ENCODE measurements at places on chromosomes 7 and 10. TPM values are rescaled to one million over a fixed set of nuclear protein-coding genes. Genes with fewer than 3 reads are reported as not detected.
A peak's percentile ranks its signal among the peaks of the same experiment; 100 is the strongest.

DNA sequence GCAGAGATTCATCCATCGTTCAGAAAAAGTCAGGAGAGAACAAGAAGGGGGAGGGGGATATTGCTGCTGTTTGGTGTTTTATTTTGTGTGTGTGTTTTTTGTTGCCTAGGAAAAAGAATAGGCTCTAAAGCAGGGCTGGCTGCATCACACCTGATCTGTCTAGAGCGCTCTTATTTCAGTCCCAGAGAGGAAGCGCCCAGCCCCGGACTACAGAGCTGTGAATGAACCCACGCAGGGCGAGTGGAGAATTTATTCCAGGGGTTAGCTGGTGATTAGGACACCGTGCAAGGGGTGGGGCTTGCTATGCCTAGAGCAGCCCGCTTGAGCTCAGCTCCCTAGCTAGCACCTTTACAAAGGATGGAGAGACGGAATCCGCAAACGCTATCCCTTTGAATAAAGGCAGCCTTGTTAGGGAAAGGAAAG, 621 bp upstream of the FAM13C start:
- peak; percentile 82 for DNase-seq

GRCh38 chr10:86224354-86225102, 142.1 kb downstream of the GRID1 start:
- no peak for DNase-seq

DNA sequence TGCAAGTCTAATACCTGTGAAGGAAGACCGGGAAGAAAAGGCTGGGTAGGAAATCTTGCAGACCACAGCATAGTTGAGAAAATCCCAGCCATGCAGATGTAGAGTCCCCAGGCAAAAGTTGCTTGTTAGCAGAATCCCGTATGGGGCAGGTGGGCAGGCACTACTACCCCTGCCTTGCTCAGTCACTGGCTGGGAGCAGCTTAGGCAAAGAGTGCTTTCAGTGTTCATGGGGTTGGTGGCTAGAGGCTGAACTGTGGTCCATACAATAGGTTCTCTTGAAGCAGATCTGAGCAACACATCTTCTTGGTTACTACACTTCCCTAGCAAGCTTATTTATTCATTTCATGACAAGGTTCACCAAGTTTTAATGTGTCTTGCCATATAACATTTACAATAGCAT, 92.6 kb downstream of the AHCYL2 start:
- DNase-seq = no peak

OR6B1 gene
- total RNA-seq = not detected

- DNase-seq = no peak
These were observed 8.2 kb downstream of the JCAD start for GRCh38 chr10:30051220-30051619.

GPR146 gene
- total RNA-seq = 18.6 TPM

MLXIPL gene
- 0.41 TPM for total RNA-seq

DNA sequence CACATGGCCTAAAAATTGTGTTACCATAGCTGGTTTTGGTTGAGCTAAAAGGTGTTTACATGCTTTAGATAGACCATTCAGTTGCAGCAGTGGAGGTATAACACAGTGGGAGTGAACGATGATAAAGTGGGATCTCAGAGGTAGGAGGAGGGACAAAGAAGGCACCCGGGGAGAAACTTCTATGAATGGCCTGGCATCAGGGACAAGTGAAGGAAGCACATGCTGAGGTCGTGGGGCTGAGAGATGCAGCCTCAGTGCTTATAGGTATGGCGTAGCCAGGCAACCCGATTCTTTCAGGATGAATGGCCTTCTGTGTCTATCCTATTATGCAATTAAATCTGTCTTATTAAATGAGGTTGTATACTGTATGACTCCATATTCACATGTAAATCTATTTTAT, 3.9 kb upstream of the CDK6 start:
- DNase-seq = no peak

DNA sequence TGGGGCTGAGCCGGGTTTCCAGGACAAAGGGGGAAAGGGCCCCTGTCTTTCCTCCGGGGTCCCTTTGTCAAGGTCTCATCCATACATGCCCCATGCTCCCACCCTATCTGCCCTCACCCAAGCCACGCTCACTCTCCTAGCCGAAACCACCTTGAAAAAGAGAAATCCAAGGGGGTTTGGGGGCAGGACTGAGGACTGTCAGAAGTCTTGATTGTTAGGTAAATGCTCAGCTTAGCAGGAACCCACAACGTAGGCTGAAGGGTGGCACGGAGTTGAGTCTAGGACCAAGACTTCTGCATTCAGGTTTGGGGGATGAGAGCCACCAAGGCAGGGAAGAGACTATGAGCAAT, 719 bp upstream of the PGAM2 start:
- DNase-seq = no peak

DNA sequence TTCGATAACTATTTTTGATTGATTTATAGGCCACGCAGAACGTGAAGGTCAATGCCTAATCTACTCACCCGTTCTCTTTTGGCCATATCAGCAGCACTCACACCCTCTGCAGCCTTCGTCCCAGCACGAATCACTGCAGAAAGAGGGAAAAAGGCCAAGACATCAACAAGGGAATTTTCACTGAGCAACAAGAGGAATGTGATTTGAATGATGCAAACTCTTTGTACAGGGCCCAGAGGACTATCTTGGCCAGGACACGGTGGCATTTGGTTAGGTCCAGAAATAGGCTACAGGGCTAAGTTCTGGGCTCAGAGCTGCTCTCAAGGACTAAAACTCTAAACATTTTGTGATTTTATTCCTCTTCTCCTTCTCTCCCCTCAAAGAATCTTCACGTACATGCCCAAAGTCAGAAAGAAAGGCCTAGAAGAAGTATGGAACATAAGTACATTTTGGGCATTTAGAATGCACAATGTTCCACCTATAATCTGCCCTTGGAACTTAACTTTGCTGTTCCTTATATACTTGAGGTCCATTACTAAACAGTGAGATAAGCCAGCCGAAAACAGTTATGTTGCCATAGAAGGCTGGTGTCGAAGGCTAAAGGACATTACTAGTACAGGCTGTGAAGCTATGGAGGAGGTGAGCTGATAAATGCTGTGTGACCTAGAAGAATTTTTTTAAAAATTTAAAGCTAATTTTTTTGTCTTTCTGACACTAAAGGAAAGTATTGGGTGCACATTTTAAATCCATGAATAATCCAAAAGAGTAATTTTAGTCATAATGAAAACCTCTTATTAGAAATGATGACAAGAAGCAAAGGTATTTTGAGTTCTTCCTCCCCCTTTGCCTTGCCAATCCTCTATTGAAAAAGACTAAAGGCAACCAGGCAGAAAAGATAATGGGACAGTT, 20.0 kb downstream of the RBM28 start:
- no peak for DNase-seq

AKR1C4 gene
- total RNA-seq = not detected

GRCh38 chr7:73730485-73730884, 8.1 kb downstream of the ABHD11 start:
- no peak for DNase-seq

- no peak for DNase-seq
These were observed 30.7 kb downstream of the BRI3 start for GRCh38 chr7:98312201-98312600.

DNA sequence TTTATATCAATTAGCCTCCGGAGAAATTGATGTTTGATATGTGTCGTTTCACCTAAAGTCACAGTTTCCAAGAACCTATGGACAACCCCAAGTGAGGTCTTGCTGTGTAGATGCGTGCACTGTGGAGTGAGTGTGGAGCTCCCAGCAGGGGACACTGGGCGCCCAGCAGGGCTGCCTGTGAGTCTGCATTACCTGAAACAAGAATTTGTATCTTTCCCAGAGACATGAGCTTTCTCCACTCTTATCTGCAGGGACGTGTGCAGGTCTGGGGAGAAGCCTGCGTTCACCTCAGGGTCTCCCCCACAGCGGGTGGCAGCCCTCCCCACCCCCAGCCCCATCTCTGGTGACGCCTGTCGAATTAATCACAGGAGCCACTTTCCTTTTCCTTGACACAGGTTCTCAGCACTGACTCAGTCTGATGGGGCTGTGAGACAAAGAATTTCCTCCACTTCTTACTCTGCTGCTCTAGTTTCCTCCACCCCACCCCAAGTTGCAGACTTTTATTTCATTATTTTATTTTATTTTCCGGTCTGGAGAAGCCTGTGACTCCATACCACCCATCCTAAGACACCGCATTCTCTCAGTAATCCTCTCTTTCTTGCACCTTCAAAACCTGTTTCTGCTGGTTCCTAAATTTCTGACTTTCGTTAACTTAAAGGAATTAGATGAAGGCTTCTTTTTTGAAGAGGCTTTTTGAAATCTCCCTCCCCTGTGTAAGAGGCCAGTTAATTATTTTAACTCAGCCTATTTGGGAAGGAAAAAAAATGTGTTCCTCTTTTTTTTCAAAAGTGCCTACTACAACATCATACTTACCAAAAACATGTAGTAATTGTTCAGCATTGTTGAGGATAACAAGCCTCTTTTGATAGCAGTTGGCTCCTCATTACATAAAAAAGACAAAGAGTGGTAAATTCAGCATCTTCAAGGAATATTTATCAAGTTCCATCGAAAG, 17.0 kb upstream of the INSIG1 start:
- no peak for DNase-seq

GRCh38 chr10:119518176-119518575, 24.3 kb downstream of the RGS10 start:
- no peak for DNase-seq

AKR1C2 gene
- 23.6 TPM for total RNA-seq

WASHC2A gene
- 78.9 TPM for total RNA-seq

EN2 gene
- not detected for total RNA-seq

GRCh38 chr7:87148332-87148955, 3.8 kb upstream of the DMTF1 start:
- no peak for DNase-seq

- DNase-seq = no peak
These were observed 82.4 kb downstream of the KIAA1549 start for GRCh38 chr7:138898802-138899201.

PDE6C gene
- total RNA-seq = not detected

DNA sequence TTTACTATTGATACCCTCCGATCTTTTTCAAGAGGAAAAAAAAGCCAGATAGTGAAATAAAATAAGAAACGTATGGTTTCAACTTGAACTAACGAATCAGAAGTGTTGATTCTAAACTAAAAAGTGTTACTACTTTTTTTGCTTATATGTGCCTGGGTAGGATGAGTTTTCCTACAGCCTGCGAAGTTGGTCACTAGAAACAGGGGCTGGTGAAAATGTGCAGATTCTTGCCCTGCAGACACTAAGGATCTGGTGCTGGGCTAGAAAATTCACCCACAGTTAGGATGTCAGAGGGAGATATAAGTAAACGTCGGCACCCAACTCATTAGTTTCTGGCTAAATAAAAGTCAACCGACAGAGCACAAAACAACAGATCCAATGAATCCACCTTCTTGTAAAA, 298.7 kb upstream of the NFE2L3 start:
- DNase-seq = no peak

STEAP4 gene
- 44.2 TPM for total RNA-seq

DNA sequence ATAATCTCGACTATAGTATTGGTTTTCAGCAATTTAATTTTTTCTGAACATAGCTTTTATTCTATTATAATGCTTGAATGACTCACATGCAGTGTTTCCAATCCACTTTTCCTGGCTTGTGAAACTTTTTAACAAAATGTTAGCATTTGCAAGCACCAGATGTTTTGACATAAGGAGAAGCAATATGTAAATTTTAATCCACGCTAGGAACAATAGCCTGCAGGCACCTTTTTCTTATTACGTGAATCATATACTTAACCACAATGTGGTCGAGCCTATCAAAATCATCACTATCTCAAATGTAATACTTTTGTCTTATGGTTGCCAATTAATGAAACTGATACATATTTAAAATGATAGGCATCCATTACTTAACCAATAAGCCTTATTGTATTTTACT, 97.1 kb downstream of the TFEC start:
- DNase-seq = no peak

PRKG1 gene
- total RNA-seq = 31.1 TPM

MALRD1 gene
- 1.3 TPM for total RNA-seq

GRCh38 chr10:48512861-48513260, 92.0 kb downstream of the ARHGAP22 start:
- no peak for DNase-seq

- no peak for DNase-seq
These were observed 133.1 kb upstream of the PRSS1 start for GRCh38 chr7:142616121-142616643.

- no peak for DNase-seq
These were observed 149.6 kb upstream of the TCERG1L start for GRCh38 chr10:131461093-131461492.

DNA sequence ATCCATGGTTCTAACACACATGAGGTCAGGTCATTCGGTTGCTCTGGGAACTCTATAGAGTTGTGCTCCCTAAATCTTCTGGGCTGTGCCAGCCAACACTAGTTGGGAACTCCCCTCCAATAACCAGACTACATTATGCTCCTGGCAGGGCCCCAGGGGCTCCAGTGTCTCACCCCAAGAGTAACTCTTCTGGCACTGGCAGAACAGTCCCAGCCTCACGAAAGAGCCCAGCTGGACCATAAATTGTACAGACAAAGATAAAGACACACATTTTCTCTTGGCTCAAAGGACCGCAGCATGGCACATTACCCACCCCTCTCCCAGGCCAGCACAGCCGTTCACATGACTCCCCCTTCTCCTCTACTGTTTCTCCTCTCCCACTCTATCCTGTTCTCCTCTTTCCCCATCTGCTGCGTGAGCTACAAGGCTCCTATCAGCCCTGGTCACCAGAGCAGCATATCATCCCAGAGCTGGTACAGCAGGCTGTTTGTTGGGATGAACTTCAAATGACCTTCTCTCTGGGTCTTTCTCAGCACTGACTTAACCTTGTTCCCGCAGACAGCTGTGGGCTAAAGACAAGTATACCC, 230.6 kb downstream of the PLXNA4 start:
- DNase-seq = no peak

- DNase-seq = no peak
These were observed 158.3 kb upstream of the HDAC9 start for GRCh38 chr7:18337048-18337809.

- no peak for DNase-seq
These were observed 11.0 kb downstream of the CUX1 start for GRCh38 chr7:101828301-101829020.

GRCh38 chr7:105910172-105910571, 33.8 kb upstream of the ATXN7L1 start:
- no peak for DNase-seq

DNA sequence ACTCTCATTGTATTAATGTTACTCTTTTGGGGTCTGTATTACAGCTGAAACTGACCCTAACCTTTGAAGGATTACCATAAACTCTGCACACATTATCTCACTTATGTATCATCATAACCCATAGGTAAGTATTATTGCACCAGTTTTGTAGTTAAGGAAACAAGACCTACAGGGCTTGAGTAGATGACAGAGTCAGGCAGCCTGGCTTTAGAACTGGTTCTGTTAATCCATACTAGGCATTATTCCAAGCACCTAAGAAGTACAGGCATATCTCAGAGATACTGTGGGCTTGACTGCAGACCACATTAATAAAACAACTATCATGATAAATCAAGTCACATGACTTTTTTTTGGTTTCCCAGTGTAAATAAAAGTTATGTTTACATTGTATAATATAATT, 17.1 kb upstream of the AKR1B1 start:
- no peak for DNase-seq

GRCh38 chr7:19413443-19413965, 268.3 kb upstream of the FERD3L start:
- DNase-seq = no peak

PNLIPRP3 gene
- not detected for total RNA-seq
